Cardiac fibroblast (primary cell): ENCODE measurements at places on chromosomes 5 and 9.

- DNase-seq: no peak
Measured at GRCh38 chr9:132780230-132781007, 97.7 kb downstream of the AK8 start.

GRCh38 chr9:89218040-89218928 lies 39.7 kb upstream of the SHC3 start:
- DNase-seq: peak; percentile 23

DNA sequence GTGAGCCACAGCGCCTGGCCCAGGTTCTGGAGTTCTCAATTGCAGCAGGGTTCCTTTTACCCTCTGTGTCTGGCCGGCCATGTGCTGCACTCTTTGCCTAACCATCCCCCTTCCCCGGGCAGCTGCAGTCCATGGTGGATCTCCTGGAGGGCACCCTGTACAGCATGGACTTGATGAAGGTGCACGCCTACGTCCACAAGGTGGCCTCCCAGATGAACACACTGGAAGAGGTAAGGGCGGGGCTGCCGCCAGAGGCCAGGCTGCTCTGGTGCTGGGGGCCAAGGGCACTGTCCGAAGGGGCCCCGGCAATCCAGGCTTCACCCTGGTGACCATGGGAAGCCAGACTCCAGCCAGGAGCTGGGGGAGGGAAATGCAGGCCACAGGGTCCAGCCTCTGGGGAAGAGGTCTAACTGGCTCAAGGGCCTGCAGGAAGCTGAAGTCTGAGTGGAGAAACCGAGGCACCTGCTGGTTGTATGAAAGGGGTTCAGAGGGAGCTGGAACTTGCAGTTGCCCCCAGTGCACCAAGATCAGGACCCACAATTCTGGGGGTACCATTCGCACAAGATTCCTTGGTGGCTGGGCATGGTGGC lies 18.1 kb downstream of the OLFML2A start:
- no peak for DNase-seq

DNA sequence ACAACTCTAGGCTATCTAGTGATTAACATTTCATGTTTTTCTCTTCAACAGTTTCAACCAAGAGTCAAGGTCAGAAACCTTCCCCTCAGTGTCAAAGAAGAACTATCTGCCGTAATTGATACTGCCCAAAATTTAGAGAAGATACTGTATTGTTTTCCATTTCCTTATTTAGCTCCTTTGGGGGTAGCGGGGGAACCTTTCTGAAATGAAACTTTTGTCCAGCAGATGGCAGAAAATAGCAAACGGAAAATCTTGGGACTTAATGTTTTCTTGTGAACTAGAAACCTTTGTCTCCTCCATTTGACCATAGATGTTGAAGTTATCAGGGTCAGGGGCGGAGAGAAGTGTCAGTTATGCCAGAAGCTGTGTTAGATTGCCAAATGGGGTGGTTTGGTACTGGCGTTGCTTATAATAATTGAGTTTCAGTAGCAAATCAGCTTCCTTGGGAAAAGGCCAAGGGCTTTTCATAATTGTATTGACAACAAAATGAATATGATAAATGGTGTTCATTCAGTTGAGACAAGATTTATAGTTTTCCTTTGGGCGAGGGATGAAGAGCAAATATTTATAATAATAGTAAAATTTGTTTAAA lies 101.7 kb upstream of the TLX3 start:
- peak; percentile 67 for DNase-seq

GRCh38 chr9:37060833-37061232 lies 26.8 kb upstream of the PAX5 start:
- no peak for DNase-seq

DNA sequence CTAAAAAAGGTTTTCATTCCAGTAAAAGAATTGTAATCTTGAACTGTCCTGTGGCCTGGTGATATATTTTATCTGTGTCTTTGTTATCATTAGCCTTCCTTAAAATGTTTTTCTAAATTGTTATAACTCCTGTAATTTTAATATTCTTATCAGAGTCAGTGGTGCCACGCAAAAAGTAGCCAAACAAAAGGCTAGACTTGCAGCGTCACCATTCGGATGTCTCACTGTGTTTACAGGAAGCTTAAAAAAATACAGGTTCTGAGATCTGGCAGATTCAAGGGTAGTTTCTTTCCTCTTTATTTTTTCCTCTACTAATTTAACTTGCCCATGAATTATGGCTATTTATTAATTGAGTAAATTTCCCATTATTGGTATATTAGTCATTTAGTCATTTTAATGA lies 362.3 kb downstream of the MAT2B start:
- DNase-seq: peak; percentile 71

GRCh38 chr9:34635556-34635955 lies 2.0 kb downstream of the SIGMAR1 start:
- no peak for DNase-seq

- DNase-seq: no peak
Measured at GRCh38 chr9:13732290-13732689, 452.8 kb upstream of the MPDZ start.

GRCh38 chr9:97109194-97109811 lies 70.4 kb upstream of the CTSV start:
- peak; percentile 62 for DNase-seq

- peak; percentile 6 for DNase-seq
Measured at GRCh38 chr5:83011985-83012384, 65.2 kb downstream of the TMEM167A start.

GRCh38 chr5:111762895-111763294 lies 5.9 kb upstream of the NREP start:
- no peak for DNase-seq

DNA sequence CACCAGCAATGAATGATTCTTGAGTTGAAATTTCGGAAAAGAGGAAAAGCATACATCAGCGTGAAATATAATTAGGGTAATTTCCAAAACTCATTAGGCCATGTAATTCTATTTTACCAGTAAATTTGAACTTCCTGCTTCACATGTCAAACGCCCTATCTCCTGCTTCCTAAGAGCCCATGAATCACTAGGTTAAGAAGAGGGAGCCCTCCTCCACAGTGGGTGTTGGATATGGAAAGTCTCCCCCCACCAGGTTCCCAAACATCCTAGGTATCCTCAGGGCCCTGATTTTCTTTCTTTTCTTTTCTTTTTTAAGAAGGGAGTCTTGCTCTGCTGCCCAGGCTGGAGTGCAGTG lies 115.2 kb downstream of the SUSD1 start:
- no peak for DNase-seq

DNA sequence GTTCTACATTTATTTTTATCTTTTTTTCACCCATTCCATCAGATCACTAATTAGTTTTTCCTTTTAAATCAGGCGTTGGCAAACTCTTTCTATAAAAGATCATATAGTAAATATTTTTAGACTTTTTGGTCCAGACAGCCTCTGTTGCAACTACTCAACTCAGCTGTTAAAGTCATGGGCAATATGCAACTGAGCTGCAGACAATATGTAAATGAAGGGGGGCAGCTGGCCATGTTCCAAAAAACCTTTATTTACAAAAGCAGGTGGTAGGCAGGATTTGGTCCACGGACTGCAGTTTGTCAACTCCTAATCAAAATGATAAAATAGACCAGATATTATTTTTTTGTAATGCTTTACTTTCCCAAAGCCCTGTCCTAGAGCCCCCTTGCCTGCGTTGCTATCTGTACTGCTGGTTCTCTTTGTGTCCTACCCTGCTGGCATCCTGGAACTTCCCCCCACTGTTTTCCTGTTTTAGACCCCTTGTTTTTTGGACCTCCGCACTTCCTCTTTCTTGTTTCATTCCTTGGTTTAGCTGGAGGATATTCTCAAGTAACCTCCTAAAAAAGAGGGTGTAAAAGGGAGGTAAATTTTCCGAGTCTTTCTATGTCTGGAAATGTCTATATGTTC lies 24.7 kb upstream of the TNFSF8 start:
- no peak for DNase-seq

- no peak for DNase-seq
Measured at GRCh38 chr5:171388816-171389168, 1.1 kb downstream of the NPM1 start.

- peak; percentile 27 for DNase-seq
Measured at GRCh38 chr5:57492632-57493031, 10.0 kb upstream of the ACTBL2 start.

DNA sequence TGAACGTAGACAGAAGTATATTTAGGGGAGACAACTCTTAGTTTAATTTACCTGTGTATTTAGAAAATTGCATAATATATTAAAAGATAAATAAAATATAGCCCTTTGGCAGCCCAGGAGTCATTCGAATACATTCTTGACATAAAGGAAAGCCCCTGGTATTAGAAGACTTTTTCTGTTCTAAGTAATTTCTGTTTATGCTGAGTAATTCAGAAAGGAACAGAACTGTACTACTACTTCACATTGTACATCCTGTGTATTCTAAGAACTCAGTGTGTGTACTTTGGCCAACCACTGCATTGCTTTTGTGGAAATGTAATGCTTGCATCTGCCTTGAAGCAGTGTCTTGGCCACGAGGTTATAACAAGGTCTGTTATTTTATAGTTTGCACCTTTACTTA lies 136.4 kb downstream of the KDM4C start:
- no peak for DNase-seq
